Stimulated activated CD4-positive, alpha-beta T cell treated with anti-CD3 and anti-CD28 coated beads, Interleukin-4, amount 100 ng/mL, for 24 hours (primary cell): ENCODE measurements at places on chromosomes 12 and 14.

GRCh38 chr12:20627001-20627588 lies 68.0 kb upstream of the SLCO1C1 start:
- DNase-seq: no peak

GRCh38 chr12:6218347-6218925 lies 18.2 kb downstream of the CD9 start:
- DNase-seq: no peak

DNA sequence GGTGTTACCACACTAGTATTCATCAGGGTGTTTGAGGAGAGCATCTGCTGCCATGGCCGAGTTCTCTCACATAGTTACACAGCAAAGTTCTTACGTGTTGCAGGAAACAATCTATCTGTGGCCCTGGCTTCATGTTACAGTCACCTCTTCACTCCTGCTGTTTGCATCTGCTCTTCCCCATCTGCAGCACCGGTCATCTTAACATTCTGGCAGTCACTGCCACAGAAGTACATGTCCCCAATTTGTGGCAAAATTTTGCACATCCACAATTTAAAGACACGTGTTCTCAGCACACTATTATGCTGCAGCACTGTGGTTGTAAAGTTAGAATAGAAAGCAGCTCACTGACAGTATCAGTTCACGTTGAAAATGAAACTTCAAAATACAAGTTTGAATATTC lies 23.2 kb downstream of the MAPK1IP1L start:
- no peak for DNase-seq

- no peak for DNase-seq
These were observed 96.0 kb downstream of the GPHN start for GRCh38 chr14:66603945-66604344.

GRCh38 chr12:3371018-3371417 lies 120.0 kb upstream of the PRMT8 start:
- DNase-seq: no peak

DNA sequence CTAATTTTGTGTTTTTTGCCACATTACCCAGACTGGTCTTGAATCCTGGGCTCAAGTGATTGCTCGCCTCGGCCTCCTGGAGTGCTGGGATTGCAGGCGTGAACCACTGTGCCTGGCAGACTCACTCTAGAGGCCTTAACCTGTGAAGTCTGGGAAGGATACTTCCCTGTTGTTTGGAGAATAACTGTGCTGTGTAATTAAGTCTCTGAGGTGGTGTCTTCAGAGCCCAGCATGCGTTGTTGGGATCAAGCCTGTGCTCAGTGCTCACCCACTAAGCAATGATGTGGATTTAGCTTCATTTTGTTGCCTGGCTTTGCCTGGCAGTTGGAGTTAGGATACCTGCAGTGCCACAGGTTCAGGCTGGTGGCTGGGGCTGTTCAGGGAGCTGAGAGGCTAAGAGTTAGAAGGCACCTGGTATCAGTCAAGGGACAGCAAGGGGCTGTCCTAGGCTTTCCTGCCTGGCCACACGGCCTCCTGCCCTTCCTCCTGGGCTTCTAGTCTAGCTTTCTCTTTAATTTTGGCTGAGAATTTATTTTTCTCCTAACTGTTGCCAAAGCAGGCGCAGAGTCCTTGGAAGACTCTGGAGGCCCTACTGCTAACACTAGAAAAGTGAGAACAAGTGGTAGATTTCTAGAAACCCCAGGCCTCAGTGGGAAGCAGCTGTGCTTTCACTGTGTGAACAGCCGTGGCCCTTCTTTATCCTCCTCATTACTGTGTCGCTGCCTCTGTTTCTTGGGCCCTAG lies 38.5 kb downstream of the EP400 start:
- DNase-seq: no peak

DNA sequence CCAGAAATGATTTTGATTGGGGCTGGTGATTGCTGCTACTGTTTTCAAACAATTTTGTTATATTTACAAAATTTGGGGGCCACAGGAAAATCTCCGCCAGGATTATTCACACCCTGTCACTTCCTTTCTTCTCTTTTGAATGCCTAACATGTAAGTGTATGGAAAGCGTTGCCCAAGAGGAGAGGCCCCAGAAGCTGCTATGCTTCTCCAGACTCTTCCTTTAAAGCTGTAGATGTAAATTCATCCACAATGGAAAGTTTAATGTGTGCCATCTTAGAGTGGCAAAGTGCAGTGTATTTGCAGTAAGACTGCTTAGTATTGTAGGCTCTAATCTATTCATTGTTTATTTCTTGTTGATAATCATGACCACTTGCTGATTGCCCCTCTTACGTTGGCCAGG lies 136.7 kb upstream of the LRIG3 start:
- no peak for DNase-seq

DNA sequence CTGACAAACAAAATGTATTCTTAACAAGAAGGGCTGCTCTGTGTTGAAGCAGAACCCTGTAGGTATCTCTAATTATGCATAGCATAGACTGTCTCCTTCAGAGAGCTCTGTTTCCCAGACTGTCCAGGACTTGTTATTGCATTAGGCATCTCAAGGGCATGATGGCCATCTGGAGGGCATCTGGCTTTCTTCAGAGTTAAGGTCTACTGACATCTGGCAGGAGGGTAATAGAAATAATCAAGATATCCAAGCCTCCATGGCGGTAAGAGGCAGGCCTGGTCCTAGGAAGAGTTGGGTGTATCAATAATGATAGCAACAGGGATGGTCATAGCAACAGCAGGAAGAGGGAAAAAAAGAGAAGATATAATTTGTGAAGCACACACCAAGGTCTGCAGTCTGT lies 161.2 kb downstream of the TTC8 start:
- DNase-seq: no peak

- DNase-seq: no peak
These were observed 78.9 kb downstream of the AKAP6 start for GRCh38 chr14:32408018-32408417.

GRCh38 chr12:7327918-7328317 lies 24.0 kb downstream of the ACSM4 start:
- no peak for DNase-seq

GRCh38 chr12:30930238-30930637 lies 3.7 kb downstream of the TSPAN11 start:
- DNase-seq: no peak

- no peak for DNase-seq
These were observed 9.6 kb downstream of the OR6S1 start for GRCh38 chr14:20631880-20632389.
